ENCODE measurements at places on chromosomes 7 and 10.

GRCh38 chr7:27161214-27161720 lies 4.1 kb downstream of the HOXA9 start:
- no peak for DNase-seq

GRCh38 chr7:135672560-135673359 lies 10.4 kb downstream of the STMP1 start:
- peak; percentile 72 for DNase-seq

DNA sequence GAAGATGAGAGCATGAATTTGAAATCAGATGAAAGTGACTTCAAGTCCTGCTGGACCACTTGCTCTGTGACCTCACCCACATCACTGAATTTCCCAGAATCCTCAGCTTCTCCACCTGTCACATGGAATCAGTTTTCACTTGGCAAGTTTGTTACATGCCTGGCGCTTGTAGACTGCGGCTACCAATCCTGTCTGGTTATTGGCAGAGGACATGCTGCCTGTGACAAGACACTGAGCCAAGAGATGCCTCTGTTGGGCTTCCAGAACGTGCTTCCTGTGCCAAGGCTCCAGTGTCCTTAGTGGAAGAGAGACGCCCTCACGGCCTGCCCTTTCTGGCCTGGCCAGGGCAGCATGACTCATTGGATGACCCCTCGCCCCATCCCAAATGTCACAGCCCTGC lies 4.4 kb upstream of the MYL10 start:
- no peak for DNase-seq

DNA sequence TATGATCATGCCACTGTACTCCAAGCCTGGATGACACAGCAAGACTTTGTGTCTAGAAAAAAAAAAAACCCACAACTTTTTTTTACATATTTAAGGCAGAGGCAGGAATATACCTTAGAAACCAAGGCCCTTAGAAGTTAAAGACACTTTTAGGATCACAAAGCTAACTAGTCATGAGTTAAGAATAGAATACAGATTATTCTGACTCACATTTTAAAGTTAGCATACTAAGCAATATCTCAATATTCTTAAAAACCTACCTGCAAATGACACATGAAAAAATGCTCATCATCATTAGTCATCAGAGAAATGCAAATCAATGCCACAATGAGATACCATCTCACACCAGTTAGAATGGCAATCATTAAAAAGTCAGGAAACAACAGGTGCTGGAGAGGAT lies 177.7 kb downstream of the CHCHD3 start:
- no peak for DNase-seq

DNA sequence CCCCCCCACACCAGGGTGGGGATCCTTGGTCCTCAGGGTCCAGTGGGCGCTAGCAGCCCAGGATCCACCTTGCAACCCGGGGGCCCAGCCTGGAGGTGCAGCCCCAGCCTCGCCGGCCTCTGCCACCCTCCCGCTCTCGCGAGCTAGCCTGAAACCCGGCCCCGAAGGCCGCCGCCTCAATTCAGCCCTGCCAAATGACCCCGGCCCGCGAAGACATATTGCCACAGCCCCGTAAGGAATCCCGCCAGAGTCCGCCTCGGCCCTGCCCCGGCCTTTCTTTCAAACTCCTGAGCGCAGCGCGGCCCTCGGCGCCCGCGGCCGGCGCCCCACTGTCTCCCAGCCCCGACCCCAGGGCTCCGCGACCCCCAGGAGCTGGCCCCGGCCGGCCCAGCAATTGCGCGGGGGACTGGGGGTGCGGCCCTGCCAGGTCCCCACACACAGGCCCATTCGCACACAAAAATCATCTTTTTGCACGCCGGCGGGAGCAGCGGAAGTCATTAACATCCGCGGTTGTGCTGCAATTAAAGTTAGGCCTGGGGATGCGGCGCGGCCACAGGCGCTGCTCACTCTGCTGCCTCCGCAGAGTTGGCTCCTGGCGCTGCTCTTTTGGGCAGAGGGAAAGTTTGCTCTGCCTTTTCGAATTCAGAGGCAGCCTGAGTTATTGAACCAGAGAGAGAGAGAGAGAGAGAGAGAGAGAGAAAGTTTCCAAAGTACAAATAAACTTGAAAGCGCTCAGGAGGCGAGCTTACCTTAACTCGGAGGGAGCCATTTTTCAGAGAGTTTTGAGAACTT lies 4.0 kb downstream of the HOXA5 start:
- DNase-seq: no peak
